ENCODE measurements at places on chromosomes 12 and 14.

DNA sequence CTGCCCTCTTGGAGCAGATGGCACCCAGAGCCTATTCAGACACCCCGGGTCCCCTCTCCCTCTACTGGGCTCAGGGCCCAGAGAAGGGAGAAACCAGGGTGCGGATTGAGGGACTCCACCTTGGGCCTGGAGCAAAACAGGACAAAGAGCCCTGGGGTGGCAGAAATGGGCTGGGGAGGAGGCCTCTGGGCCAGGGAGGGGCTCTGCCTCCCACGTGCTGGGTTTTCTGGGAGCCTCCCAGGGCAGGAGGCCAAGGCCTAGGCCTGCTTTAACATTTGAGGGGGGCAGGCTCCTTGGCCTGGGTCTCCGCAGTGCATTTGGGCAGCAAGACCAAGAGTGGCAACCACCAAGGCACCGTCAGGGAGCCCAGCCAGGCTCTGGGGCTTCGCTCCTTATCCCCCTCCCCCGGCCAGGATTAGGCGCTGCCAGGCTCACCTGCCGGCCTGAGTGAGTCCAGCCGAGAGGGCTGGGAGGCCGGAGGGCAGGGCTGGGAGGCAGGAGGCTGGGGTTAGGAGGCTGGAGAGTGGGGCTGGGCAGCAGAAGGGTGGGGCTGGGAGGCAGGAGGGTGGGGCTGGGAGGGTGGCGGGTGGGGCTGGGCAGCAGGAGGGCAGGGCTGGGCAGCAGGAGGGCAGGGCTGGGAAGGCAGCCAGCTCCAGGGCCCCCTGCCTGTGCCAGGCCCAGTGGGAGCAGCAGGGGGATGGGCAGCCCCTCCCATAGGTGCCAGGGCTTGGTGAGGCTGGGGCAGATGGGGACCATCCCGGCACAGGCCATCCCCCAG lies 101.8 kb upstream of the EIF5 start:
- DNase-seq = no peak

GRCh38 chr12:55670276-55670675 lies 33.6 kb downstream of the OR10P1 start:
- DNase-seq = no peak

DNA sequence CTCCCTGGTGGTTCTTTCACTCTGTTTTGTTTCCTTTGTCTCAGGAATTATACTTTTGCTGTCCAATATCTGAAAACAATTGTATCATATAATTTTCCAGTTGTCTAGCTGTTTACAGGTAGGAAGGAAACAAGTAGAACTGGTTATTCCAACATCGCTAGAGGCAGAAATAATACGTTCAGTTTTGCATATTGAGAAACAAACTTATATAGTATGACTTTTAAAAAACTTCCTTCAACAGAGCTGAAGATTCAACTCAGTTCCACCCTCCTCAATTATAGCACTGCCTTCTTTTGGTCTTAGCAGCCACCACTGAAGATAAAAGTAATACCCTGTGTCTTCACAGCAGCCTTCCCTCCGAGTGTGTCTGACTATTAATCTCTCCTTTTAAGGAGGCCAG lies 214.3 kb downstream of the EFCAB11 start:
- no peak for DNase-seq

GRCh38 chr12:70648831-70649230 lies 11.6 kb upstream of the PTPRB start:
- no peak for DNase-seq

DNA sequence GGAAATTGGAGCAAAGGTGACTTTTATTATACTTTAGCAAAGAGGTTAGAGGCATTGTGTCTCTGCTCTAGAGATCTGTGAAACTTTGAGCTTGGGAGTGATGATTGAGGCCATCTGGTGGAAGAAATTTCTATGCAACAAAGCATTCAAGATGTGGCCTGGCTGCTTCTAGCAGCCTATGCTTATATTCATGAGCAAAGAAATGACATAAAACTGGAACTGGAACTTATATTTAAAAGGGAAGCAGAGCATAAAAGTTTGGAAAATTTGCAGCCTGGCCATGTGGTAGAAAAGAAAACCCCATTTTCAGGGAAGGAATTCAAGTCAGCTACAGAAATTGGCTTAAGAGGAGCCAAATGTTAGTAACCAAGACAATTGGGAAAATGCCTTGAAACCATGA lies 70.4 kb downstream of the SDR9C7 start:
- no peak for DNase-seq

GRCh38 chr14:69346710-69347109 lies 51.4 kb downstream of the ERH start:
- no peak for DNase-seq

- no peak for DNase-seq
Measured at GRCh38 chr12:94819011-94819410, 168.7 kb upstream of the TMCC3 start.

GRCh38 chr14:28571636-28572035 lies 195.0 kb upstream of the FOXG1 start:
- DNase-seq = no peak

Measured in CD4-positive, alpha-beta T cell treated with Interleukin-2 at 100 ng/mL for 4 hours (primary cell).